NCI-H1694 treated with DMSO at 0.1 percent for 48 hours (cell line): ENCODE measurements at places on chromosomes 6 and 20.

GRCh38 chr6:133995758-133996157, 42.7 kb downstream of the TBPL1 start:
- DNase-seq: no peak

DNA sequence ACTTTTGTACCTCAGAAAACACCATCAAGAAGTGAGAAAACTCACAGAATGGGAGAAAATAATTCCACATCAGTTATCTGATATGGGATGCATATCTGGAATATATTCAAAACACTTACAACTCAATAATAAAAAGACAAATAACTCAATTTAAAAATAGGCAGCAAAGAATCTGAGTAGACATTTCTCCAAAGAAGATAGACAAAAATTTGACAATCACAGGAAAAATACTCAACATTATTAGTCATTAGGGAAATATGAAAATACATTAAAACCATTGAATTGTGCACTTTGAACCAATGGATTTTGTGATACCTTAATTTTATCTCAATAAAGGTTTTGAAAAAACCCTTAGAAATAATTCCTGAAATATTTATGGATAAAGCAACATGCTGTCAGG, 36.9 kb upstream of the STMND1 start:
- DNase-seq: no peak

GRCh38 chr6:18342223-18342622, 44.9 kb upstream of the RNF144B start:
- DNase-seq: no peak

DNA sequence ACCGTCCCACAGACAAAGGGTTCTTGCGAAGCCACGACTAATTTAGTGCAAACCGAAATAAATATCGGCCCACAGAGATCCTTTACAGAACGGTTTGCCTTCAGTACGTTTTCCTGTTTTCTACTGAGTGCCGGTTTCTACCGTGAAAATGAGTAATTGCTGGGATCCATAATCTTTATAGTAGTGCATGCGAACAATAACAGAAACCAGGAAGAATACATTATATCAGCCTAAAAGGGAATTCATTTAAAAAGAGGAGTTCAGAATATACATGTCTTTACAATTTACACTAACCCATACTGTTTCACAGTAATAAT, 292 bp upstream of the MTCL3 start:
- no peak for DNase-seq

DNA sequence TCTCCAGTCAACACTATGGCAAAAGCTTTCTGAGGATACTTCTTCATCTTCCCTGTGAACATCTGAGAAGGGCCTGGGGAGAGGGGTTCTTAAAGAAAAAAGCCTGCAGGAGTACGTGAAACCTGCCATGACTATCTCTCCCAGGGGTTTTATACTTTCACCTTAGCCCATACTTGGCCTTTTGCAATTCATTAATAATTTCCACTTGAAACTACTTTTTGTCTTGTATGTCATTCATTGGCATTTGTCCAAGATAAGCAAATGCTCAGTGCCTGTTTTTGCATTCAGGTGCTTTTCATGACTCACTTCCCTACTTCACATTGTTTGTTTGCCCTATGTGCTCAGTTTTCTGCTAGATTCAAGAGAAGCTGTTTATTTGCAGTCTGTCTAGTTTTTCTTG, 580.3 kb upstream of the GJE1 start:
- no peak for DNase-seq

GRCh38 chr6:53172468-53172803, 23.8 kb upstream of the GCM1 start:
- no peak for DNase-seq

DNA sequence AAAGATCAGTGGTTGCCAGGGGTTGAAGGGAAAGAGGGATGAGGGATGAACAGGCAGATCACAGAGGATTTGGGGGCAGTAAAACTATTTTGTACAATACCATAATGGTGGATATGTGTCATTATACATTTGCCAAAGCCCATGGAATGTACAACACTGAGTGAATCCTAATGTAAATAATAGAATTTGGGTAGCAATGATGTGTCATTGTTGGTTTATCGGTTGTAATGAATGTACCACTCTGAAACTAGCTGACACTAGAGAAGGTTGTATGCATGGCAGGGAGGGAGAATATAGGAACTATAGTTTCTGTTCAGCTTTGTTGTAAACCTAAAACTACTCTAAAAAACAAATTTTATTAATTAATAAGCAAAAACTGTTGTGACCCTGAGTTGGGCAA, 17.8 kb upstream of the ASF1A start:
- DNase-seq: no peak

- no peak for DNase-seq
Measured at GRCh38 chr6:138467901-138468300, 31.4 kb downstream of the NHSL1 start.

DNA sequence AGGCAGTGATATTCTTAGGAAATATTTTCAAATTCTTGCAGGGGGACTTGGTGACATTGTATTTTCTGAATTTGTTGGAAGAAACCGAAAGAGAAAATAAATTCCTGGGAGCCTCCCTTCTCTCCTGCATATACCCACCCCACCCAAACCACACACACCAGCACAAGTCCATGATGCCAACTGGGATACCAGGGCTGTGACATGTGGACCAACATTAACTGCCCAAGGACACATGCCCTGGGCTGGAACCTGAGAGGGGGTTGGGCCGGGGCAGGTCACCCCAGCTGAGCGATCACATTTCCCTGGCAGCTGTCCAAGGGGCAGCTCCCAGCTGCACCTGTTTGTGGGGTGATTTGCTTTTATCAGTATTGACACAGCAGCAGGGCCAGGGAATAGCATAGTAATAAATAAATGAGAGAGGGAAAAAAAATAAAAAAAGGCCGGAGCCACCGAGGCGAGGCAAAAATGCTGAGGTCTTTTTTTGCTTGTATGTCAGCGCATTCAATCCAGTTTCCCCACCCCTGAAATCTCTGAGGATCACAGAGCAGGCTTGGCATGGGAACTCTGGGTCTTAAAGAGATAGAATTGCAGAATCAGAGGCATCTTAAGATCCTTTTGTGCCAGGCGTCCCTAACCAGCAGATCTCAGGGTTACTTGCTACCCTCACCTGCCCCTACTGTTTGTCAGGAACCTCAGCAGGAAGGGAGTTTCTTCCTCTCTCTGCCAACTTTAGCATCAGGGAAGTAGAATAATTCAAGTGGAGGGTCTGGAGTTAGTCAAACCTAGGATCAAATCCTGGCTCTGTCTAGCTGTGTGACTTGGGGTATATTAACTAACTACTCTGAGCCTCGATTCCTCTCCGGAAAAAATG, 66.5 kb upstream of the PIM1 start:
- peak; percentile 66 for DNase-seq

GRCh38 chr6:100144991-100145390, 151.0 kb upstream of the MCHR2 start:
- no peak for DNase-seq

DNA sequence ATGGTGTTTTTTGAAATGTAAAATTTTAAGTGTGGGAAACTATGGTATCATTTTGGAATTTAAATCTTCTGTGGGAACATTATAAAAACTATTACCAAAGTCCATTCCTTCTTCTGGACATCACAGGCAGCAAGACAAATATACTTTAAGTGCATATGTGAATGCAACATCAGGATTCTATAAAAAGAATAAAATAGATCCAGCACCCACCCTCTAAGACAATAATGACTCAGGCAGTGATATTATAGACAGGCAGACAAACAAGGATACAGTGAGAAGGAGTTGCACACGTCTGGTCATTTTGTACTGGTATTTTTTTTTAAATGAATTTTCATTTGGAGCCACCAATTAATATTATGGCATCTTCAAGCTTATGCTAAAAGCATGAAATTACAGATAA, 21.1 kb upstream of the NEDD9 start:
- DNase-seq: no peak

- no peak for DNase-seq
Measured at GRCh38 chr6:89799756-89800155, 19.8 kb downstream of the MDN1 start.
